ENCODE measurements at places on chromosomes 11 and 22.

GRCh38 chr11:78630561-78631303 lies 56.1 kb upstream of the NARS2 start:
- DNase-seq, result no peak

DNA sequence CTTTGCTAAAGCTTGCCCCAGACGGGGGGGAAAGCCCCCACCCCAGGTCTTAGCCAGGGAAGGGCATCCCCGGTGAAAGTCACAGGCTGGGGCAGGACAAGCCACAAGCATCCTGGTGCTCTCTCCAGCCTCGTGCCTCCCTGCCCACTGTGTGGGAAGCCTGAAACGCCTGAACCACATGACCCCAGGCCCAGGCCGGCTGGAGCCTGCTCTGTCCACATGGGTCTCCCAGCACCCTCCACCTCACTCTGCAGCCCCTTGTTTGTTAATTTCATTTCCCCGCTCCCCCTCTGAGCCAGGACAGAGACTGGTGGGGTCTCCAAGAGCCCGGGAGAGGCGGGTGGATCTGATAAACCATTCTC lies 58.3 kb upstream of the TCF20 start:
- DNase-seq, result no peak

- DNase-seq, result no peak
Measured at GRCh38 chr22:45499746-45500145, 2.9 kb upstream of the FBLN1 start.

DNA sequence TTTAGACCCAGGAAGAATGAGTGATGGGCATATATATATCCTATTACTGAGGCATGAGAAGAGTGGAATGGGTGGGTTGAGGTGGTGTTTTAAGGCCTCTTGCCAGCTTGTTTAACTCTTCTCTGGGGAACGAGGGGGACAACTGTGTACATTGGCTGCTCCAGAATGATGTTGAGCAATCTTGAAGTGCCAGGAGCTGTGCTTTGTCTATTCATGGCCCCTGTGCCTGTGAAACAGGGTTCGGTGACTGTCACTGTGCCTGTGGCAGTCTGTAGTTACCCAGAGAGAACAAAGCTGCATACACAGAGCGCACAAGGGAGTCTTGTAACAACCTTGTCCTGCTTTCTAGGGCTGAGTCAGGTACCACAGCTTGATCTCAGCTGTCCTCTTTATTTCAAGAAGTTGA lies 11.7 kb downstream of the LIMK2 start:
- DNase-seq, result no peak

- no peak for DNase-seq
Measured at GRCh38 chr22:30459181-30460052, 12.4 kb downstream of the SEC14L3 start.

All from HTR-8/SVneo (cell line).